Hippocampal formation (tissue), 2 donors: ENCODE measurements at places on chromosomes 16 and 17.

GRCh38 chr16:72878301-72879269, 169.3 kb downstream of the ZFHX3 start:
- DNase-seq = no peak

DNA sequence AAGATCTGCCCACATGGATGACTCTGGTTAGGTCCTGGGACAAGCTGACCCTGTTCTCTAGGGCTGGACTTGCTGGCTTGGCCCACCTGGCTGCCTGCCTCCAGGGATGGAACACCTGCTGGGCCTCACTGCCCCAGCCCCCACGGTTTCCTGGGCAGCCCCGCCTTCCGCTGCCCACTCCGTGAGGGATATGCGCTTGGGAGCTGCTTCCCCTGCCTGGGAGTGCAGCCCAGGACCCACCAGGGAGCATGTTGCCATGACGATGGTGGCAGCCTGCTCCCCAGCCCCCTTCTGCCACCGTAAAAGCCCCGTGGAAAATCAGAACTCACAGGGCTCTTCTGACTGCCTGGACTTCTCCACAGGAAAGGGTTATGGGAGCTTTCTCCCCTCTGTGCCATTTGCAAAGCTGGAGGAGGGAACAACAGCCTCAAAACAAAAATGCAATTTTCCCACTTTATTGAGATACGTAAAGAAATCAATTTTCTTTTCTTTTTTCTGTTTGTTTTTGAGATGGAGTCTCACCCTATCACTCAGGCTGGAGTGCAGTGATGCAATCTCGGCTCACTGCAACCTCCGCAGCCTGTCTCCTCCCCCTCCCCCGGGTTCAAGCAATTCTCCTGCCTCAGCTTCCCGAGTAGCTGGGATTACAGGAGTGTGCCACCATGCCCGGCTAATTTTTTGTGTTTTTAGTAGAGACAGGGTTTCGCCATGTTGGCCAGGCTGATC, 18.0 kb upstream of the GAS7 start:
- DNase-seq = peak; percentile 10

DNA sequence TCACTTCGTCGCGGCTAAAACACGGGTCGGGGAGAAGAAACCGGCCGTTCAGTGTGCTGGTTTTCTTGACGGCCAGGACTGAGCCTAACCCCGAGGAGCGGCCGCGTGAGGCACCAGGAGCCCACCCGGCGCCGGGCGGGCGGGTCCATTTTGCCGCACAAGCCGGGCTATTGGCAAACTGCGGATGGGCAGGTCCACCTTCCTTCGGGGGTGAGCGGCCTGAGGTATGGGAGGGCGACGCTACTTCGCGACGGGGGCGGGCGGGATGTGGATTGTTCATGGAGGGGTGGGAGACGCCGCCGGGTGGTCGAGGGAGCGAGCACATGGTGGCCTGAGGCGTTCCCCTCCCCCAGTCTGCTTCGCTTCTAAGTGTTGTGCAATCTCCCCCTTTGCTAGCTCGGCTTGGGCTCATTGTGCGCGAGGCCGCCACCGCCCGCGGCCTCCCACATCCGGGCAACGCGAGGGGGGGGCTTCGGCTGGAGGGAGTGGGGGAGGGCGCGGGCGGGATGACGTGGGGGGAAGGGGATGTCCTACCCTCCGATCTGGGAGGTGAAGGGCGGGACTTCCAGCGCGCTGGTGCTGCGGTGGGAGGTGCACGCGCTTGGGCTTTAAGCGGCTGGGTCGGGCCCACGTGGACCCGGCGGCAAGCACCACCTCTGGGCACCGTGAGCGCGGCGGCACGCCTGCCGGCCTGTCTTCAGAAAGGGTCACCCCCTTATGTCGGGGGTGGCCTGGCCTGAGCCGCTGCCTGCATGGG, 5.9 kb upstream of the CD68 start:
- peak; percentile 83 for DNase-seq

- DNase-seq = no peak
Measured at GRCh38 chr16:4408323-4408690, 8.1 kb downstream of the CORO7 start.
